ENCODE measurements at places on chromosomes 5 and 9. TPM values are rescaled to one million over a fixed set of nuclear protein-coding genes. Genes with fewer than 3 reads are reported as not detected.

- no peak for DNase-seq
Measured at GRCh38 chr5:99122976-99123375, 194.2 kb upstream of the CHD1 start.

- no peak for DNase-seq
Measured at GRCh38 chr9:76521906-76522305, 62.9 kb downstream of the GCNT1 start.

GRCh38 chr9:128078504-128079434 is 10.7 kb downstream of the SLC25A25 start:
- DNase-seq: peak; percentile 78

DNA sequence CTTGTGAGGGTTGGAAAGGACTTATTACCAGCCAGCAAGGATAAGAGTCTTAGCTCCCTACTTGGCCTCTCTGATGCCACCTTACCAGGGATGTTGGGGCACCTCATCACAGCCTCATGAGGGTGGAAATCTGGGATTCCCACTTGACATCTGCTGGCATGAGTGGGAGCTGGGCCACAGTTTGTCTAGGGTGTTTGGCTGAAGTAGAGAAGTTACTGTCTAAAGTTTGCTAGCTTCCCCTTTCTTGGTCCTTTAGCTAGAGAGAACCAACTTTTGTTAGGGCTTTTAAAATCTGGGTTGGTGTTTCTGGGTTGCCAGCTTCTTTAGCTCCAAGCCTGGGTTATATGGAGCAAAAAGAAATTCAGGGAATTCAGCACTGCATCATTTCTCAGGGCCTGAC is 57.5 kb upstream of the GNA14 start:
- no peak for DNase-seq

ZDHHC11B gene
- 0.93 TPM for polyA plus RNA-seq

- DNase-seq: no peak
Measured at GRCh38 chr5:60830581-60831127, 13.4 kb downstream of the ELOVL7 start.

KCNN2 gene
- polyA plus RNA-seq: 0.28 TPM

DNA sequence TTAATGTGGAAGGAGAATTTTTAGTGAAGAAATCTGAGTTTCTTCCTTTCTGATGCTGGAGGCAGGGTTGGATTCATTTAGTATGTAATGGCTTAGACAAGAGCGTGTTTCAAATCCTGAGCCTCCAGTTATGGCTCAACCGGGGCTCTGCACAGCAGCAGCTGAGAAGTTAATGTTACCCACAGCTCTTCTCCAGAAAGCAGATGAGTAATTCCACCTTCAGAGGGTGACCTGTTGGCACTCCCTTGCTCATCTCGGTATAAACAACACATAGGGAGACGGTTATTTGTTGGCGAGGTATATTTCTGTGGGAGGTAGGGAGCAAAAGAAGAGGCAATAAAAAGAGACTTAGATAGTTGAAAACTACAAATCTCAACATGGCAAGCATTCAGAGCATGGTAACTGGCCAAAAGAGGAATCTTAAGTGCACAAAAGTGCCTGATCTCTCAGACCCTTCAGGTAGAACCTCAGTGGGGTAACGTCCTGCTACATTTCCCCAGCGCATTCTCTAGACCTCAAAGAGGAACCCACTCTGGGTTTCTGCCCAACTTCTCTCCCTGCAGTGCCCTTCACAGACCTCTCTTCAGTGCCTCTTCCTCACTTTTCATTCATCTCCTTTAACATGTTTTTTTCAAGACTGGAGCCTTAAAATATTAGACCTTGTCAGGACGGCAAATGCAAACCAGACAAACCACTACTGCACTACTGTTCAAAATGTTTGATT is 417.5 kb upstream of the ADAMTSL1 start:
- DNase-seq: no peak

DNA sequence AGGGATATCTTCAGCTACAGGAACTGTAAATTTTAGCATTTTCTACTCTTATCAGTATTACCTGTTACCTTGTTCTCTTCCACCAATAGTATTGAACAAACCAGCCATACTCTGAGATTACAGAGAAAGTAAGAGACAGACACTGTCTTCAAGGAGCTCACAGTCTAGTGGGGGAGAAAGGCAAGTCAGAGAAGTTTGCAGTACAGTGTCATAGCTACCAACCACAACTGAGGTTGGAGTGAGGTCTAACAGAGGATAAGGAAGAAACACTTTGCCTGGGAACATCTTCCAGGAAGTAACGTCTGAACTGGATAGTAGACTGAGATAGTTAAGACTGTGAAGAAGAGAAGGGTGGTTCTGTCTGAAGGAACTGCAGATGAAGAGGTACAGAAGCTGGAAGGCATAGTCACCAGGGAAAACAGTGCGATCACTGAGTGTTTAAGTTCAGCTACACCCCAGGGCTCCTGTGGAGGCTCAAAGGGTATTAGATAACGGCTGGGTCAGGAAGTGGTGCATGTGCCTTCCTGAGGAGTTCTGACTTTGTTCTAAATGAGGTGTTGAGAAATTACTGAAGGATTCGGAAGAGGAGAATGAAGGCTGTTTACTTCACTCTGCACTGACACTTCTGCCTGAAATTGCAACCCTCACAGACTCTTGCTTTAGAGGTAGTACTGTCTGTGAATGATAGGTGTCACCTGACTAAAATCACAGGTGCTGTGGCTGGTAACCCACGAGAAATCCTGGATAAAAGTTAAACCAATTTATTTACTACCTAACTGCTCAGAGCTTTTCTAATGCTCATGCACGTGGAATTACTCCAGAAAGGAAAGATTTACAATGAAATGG is 841.6 kb downstream of the MAT2B start:
- DNase-seq: no peak

- no peak for DNase-seq
Measured at GRCh38 chr5:78738693-78739300, 90.2 kb upstream of the LHFPL2 start.

GRCh38 chr5:77356740-77357139 is 135.4 kb downstream of the WDR41 start:
- DNase-seq: no peak

GRCh38 chr9:83199240-83199639 is 136.3 kb upstream of the RASEF start:
- DNase-seq: peak; percentile 87

DNA sequence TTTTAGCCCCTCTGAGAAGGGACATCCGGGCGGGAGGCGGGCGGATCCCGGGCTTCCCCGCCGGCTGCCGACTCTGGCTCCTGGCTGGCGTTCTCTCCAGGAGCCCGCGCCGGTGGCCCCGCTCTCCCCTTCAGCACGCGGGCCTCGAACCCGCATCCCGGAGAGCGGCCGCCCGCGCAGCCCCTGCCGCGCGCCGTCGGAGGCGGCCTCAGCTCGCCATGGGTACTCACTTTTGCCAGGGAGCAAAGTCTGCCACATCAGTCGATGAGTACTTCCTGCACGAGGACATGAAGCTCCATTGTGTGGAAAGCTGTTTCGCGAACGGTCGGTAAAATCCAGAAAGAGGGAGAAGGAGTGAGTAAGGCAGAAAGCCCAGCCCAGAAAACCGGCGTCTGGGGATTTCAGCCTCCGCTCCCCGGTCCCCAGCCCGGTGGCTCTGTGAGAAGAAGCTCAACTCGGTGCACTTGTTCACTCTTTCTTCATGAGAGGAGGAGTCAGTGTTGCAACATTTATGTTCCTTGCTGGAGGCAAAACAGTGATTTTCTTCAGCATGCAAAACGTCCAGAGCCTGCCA is at the start of gene PRLR:
TSS of gene PRLR (minus strand) at position 450 of the 574 bp plus-strand sequence. CDS start 140,867 bp downstream, outside the sequence.
- peak; percentile 47 for DNase-seq

DNA sequence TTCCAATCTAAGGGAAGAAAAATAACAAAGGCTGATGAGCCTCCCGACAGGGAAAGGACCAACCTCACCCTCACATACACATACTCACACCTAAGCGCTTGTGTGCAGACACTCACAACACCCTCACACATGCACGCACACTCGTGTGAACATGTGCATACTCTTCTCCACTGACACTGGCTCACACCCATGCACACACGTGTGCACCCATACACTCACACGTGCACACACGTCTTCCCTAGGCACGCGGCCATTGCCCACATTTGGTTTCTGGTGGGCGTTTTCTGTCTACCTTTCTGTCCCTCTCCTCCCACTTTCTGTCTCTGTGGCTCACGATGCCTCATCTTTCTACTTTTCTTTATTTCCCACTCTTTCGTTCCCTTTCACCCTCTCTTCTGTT is 169.7 kb upstream of the MVB12B start:
- DNase-seq: no peak

GRCh38 chr9:109355564-109356297 is 34.9 kb upstream of the EPB41L4B start:
- no peak for DNase-seq

GRCh38 chr9:129835860-129836223 is 584 bp downstream of the USP20 start:
- DNase-seq: no peak

DNA sequence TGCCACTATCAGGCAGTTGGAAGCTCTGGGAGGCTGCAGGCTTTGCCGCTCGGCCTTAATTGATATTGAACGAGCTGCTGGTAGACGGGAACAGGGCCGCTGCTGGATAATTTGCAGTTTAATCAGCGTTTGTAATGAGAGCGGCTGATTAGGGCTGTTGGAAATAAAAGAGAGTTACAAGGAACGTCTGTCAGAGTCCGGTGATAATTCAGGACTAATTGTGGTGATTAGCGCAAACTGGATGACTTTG is 68.2 kb upstream of the TBCA start:
- peak; percentile 45 for DNase-seq

DNA sequence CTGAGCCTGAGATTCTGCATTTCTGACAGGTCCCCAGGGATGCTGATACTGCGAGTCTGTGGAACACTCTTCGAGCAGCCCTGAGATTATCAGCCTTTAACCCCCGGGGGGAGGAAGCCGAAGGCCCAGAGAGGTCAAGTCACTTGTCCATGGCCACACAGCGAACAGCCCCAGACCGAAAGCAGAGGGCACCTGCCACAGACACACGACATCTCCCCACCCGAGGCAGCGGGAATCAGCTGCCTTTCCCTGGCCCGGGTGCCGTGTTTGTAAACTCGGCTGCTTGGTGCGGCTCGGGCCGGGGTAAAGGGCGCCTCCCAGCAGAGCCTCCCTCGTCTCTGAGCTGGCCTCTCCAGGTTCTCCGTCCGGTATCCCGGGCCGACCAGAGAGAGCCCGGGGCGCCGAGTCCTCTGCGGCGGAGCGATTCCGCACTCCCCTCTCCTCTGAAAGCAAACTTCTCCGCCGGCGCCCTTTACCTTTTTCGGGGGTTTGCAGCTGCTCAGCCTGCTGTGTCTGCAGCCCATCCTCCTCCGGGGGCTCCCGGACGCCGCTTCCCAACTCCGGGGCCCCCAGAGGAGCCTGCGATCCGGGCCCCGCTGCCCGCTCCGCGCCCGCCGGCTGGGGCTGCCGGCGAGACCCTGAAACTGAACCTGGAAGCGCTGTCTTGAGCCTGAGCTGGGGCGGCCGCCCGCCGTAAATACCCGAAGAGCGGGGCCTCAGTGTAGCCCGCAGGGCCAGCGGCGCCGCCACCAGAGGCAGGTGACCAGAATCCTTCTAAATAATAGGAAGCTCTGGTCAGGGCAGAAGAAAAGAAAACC is at the start of gene CCDC69:
TSS of gene CCDC69 (minus strand) at position 646 of the 818 bp plus-strand sequence. CDS start at position 524, 122 bp downstream.
- DNase-seq: peak; percentile 92

DNA sequence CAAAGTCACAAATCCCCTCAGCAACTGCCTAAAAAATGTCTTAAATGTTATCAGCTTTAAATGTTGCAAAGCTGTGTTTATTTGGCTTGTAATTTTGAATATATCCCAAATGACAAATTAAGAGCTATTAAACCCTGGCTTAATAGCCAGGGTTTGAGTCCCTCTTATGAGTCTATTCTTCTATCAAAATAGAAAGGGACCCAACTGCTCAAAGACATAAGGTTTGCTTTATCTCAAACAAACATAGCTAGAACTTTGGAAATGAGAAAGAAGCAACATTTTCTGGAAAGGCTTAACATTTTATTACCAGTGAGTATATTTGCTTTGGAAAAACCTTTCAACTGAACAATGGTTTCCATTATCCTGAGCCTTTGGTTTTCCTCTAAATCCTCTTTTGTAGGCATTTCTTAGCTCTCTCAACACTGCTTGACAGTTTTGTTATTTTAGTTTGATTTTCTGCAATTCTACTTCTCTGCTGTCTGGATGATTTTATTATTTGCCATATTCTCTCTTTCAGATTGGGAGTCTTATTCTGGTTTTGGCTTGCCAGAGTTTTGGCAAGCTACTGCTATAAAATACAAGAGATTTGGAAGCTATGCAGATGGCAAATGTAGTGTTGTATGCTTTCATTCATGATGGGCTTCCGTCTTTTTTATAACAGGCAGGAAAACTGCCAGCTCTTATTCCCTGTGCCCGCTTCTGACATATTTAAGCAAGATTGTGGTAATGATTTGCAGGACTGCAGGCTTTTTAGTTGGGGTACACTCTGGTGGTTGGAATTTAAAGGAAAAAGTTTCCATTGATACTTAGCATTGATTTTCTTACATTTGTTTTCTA is 734.9 kb downstream of the DTWD2 start:
- DNase-seq: no peak

DNA sequence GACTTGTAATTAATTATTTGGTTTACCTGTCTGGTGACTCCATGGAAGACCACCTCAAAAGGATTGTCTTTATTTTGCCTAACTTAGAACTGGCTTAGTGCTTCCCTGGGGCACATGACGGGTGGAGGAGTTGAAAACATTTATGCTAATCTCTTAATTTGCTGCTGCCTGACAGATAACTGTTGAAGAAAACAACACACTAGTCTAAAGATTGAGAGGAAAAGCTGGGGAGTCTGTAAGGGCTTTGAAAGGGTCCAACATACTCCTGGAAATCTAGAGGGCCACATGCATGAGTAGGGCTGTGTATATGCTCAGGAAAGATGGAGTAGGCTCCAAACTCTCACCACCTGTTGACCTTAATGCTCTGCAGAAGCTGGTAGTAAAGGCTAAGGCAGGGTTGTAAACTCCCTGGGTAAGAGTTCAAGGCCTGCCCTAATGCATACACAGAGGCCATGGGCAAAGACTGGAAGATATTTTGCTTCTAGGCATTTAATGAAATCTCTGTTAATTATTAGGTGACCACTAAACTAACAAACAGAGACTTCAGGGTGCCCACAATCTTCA is 40.7 kb downstream of the NR3C1 start:
- no peak for DNase-seq

PTGER4 gene
- 1.9 TPM for polyA plus RNA-seq

GRCh38 chr9:36937346-36937745 is 96.7 kb downstream of the PAX5 start:
- DNase-seq: no peak

CTSL gene
- 48.9 TPM for polyA plus RNA-seq

DNA sequence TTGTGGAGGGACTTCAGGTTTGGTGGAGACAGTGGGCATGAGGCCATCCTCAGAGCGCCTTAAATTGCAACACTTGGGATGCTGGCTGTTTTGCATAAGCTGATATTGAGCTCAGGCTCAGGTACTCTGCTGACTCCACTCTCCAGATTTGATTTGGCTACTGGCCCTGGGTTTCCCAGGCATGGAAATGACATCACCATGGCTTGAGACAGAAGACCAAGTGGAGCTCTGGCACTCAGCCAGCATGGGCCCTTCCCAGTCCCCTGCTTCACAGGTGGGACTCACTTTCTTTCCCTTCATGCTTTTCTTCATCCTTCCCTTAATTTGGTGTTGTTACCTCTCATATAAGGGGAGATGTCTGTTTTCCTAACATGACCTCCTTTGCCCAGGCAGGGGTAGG is 72.0 kb upstream of the IL12B start:
- DNase-seq: no peak

GRCh38 chr9:117400171-117400570 is 14.7 kb downstream of the ASTN2 start:
- DNase-seq: peak; percentile 84

GRCh38 chr9:87714819-87715218 is 11.1 kb upstream of the CTSL start:
- peak; percentile 85 for DNase-seq

AGXT2 gene
- not detected for polyA plus RNA-seq

ANKRD33B gene
- 2.1 TPM for polyA plus RNA-seq

GRCh38 chr5:37867654-37868053 is 27.8 kb upstream of the GDNF start:
- DNase-seq: peak; percentile 29

All from stomach (tissue), 19 donors.